ENCODE measurements at places on chromosomes 5 and 9.

DNA sequence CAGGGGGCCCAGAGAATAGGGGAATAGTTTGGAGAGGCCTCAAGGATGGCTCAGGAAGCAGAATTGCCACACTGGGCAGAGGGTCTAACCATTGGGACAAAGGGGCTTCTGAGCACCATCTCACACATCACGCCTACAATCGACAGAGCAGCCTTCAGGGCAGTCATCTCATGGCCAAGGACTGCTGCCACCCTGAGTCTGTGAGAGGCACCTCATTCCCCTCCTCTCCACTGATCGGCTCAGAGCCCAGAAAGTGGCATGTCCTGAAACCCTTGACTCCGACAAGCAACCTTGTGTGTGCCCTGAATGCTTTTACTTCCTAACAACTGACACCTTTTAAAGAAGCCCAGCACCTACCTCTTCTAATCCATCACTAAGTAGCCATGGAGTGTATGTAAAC is 128.9 kb upstream of the PTPN3 start:
- DNase-seq: no peak

DNA sequence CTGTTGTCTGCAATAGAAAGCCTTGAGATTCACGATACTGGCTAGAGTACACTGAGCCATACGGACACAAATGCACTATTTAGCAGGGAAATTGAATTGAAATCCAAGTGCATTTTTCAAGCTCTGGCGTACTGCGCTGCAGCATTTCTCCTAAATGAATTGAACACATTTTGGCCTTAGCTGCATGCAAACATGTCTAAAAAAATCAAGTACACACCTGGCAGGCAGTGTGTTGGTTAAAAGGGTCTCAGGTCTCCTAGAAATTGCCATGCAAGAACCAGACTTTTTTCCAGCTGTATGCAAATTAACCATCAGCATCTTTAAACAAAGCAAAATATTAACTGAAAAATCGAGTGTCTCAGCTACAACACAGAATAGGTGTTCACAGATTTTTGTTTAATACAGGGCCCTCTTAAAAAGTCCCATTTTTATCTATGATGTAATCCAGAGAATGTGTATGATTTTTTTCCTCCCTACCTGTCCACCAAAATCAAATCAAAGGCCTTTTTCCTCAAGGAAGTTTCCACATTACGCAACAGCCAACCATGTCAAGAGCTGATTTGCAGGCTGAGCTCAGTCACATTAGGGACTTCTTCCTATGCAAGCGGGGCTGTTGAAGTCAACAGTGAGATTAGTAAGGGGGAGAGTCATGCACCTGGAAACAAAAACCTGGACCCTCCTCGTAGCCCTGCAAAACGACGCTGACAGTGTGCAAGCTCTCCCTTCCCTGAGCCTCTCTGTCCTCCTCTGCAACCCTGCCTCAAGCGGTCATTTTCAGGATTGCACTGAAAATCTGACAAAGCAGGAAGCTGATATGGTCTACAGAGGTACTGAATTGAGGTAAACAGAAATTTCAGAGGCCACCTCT is 14.1 kb upstream of the SFXN1 start:
- peak; percentile 39 for DNase-seq

DNA sequence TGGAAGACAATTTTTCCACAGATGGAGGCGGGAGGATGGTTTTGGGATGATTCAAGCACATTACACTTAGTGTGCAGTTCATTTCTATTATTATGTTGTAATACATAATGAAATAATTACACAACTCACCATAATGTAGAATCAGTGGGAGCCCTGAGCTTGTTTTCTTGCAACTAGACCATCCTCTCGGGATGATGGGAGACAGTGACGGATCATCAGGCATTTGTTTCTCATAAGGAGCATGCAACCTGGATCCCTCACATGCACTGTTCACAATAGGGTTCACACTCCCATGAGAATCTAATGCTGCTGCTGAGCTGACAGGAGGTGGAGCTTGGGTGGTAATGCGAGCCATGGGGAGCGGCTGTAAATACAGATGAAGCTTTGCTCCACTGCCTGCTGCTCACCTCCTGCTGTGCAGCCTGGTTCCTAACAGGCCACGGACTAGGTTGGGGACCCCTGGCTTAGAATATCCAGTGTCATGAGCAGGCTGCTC is 1.6 kb downstream of the STKLD1 start:
- DNase-seq: no peak

- no peak for DNase-seq
Measured at GRCh38 chr5:35771300-35771699, 85.4 kb upstream of the IL7R start.

- no peak for DNase-seq
Measured at GRCh38 chr5:151523335-151523734, 67.8 kb downstream of the FAT2 start.

- DNase-seq: no peak
Measured at GRCh38 chr9:4126184-4126865, 173.5 kb downstream of the GLIS3 start.

GRCh38 chr5:67170767-67171166 is 25.8 kb downstream of the CD180 start:
- DNase-seq: no peak

DNA sequence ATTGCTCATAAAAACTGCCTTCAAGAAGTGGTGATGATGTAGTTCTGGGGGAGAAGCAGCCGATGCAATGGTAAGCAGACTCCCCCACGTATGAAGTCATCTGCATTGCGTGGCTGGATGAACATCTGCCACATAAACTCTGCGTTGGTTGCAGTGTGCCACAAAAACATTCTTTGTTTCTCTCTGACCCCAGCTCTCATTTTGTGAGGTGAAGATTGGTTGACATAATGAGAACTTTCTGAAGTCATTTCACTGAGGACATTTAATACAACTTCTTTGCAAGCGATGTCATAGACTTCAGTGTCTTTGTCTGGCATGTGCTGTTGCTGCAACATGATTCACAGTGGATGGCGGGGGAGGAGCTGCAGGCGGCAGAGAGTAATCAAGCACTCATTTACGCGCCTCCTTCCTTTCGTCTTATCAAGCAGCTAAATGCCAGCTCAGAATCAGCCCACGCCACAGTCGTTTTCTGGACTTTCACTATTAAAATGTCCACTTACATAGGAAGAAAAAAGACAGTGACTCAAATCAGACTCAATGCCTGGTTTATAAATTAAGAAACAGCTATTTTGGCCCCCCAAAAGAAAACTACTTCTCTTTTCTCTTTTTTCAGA is 91.5 kb upstream of the NFIL3 start:
- DNase-seq: no peak

- DNase-seq: no peak
Measured at GRCh38 chr9:113715086-113715485, 161.0 kb upstream of the ZNF618 start.

Measured in stimulated activated CD8-positive, alpha-beta memory T cell treated with anti-CD3 and anti-CD28 coated beads, Interleukin-2, amount 100 ng/mL, for 1 hour (primary cell).